ENCODE measurements at places on chromosomes 3 and 15.

- no peak for DNase-seq
These were observed 18.8 kb upstream of the SACM1L start for GRCh38 chr3:45670436-45670835.

GRCh38 chr3:104832530-104832929 lies 534.2 kb upstream of the ALCAM start:
- no peak for DNase-seq

- DNase-seq, result no peak
These were observed 70.0 kb upstream of the CCDC39 start for GRCh38 chr3:180749322-180749721.

DNA sequence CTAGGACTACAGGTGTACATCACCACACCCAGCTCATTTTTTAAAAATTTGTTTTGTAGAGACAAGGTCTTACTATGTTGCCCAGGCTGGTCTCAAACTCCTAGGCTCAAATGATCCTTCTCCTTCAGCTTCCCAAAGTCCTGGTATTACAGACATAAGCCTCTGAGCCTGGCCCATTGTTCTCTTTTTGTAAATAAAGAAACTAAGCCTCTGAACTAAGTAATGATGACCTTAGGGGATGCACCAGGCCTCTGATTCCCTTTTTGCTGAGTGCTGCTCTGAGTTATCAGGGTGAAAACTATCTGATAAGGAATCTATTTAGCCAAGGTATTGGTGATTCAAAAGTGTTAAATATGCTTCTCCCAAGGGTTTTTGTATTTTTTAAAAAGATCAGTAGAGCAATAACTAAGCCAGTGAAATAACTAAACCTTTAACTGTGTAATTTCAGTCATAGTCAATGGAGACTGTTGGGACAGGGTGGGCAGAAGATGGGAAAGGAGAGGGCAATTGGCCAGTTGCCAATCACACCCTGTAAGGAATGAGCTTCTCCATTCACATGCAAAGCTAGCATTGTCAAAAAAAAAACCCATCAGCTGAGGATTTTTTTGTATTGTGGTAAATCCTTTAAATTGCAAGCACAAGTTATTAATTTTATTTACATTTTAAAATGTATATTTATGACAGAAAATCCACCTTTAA lies 194.8 kb upstream of the PFN2 start:
- no peak for DNase-seq

DNA sequence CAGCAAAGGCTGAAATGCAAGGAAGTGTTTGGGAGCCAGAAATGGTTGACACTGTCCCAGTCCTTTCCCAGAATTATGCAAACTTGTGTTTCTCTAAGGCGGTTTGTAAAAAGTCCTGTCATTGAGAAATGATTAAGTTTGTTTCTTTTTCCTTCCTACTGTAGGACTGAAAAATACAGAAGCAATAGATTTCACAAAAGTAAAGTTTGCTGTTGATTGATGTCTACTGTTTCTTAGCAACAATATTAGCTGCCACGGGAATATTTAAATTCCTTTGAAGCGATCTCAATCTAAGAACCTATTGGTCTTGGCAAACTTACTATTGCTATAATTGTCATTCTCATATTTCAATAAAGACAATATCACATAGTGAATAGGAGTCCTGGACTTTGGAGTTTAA lies 100.7 kb upstream of the IL12A start:
- DNase-seq, result no peak

- DNase-seq, result peak; percentile 49
These were observed 55.0 kb downstream of the GOLIM4 start for GRCh38 chr3:168040607-168041208.

DNA sequence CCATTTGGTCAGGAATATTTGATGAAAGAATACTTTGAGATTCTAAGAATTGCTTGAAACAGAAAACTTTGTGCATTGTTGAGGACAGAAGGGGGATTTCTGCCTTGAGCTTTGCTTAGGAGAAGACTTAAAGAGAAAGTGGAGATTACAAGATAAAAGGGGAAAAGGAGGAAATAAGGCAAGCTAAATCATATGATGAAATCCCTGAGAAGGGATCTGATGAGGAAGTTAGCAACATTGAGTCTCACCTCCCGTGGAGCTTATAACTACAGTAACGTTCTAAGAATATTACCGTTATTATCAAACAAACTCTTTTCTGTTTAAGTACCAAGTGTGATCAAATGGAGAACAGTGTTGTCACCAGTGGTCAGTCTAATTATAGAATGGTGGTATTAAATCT lies 414.7 kb upstream of the NAALADL2 start:
- DNase-seq, result no peak

- DNase-seq, result no peak
These were observed 9.6 kb upstream of the TRPM1 start for GRCh38 chr15:31111091-31111647.

DNA sequence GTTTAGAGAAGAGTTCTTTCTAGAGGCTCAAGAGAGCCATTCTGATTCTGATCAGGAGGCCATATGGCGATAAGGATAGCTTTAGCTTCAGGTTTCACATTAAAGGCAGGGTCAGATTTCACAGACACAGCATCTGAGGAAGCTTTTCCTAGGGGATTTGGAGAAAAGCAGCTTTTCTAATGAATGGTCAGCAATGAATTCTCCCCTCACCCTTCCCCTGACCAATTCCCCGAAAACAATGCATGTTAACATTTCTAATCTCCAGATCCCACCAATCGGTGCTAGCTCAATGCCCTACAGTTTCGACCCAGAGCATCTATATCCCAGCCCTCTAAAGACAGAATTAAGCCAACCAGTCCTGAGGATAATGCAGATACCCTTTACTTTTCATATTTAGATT lies 9.8 kb downstream of the AGBL1 start:
- DNase-seq, result no peak

- DNase-seq, result peak; percentile 77
These were observed 384 bp downstream of the KNL1 start for GRCh38 chr15:40594429-40594836.

GRCh38 chr3:1499694-1500093 lies 406.9 kb downstream of the CNTN6 start:
- DNase-seq, result no peak

GRCh38 chr3:18234717-18235335 lies 190.3 kb downstream of the SATB1 start:
- no peak for DNase-seq

GRCh38 chr3:13570391-13571194 lies 21.7 kb downstream of the FBLN2 start:
- DNase-seq, result no peak

DNA sequence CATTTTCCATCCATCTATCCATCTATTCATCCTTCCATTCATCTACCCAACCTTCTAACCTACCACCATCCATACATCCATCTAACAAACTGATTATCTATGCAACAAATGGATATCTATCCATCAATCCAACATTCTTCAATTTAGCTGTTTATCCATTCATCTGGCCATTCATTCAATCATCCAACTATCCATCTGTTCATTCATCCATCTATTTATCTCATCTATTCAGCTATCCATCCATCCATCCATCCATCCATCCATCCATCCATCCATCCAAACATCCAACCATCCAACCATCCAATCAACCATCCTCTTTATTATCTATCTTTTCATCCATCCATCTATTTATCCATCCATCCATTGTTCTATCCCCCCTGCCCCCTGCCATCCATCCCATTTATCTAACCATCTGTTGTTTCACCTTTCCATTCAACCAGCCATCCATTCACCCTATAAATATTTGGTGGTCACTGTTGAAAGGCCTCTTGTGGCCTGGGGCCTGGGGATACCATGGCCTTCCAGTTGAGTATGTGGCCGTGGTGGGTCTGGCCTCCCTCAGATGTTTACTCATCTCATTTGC lies 44.7 kb downstream of the SLC6A6 start:
- DNase-seq, result no peak
